ENCODE measurements at places on chromosomes 5 and 9.

- no peak for DNase-seq
Measured at GRCh38 chr9:21415493-21416267, 6.8 kb downstream of the IFNA8 start.

- DNase-seq, result no peak
Measured at GRCh38 chr5:96825243-96825642, 17.5 kb upstream of the ERAP1 start.

GRCh38 chr5:134585966-134586365, 46.7 kb downstream of the SAR1B start:
- DNase-seq, result no peak

DNA sequence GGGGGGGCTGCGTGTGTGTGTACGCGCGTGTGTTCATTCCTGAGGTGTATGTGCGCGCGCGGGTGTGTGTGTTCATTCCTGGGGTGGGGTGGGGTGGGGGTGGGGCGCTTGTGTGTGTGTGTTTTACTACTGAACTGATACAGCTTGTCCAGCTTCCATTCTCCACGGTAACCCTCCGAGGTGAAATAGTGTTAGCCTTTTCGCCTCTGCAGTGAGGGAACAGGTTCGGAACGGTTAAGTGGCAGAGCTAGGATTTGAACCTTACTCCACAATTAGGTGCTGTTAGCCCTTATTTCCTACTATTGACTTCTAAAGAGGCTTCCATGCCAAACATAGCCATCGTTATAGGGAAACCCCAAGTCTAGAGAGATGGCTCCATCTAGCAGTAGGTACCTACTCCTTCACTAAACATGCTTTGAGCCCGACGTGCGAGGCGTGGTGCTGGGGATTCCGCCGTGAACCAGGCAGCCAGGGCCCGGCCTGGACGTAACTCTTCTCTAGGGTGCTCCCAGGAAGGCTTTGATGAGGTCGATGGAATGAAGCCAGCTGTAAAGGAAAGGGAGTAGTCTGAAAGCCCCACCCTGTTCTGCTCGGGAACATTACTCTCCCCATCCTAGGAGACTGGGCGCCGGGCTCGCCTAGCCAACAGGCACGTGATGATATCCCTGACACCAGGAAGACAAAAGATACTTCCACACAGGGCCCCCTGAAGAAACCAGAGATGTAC, 782 bp upstream of the SKP1 start:
- no peak for DNase-seq

GRCh38 chr5:127886081-127886480, 182.9 kb downstream of the CCDC192 start:
- no peak for DNase-seq

DNA sequence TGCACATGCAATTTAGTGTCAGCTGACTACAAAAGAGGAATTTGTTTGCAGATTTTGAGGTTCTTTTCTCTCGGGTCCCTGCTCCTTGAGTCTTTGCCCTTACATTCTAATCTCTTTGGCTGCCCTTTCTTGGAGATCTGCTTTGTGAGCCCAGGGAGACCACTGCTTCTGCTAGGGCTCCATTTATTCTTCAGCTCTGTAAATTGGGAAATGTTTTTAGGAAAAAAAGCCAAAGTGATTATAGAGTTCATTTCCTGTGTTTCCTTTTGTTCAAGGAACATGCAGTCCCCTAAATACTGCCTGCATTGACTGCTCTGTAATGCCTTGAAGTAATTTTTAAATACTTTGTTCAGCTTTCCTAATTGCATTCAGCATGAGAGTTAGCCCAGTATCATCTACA, 197.4 kb downstream of the CSNK1G3 start:
- no peak for DNase-seq

Measured in activated T-helper 9 cell treated with anti-CD3 and anti-CD28 coated beads, Interleukin-2, amount 50 U/mL, for 16 hours (primary cell).